Activated CD4-positive, alpha-beta T cell treated with anti-CD3 and anti-CD28 coated beads, Interleukin-2, amount 10 ng/mL, durations not matched to agents 24 days and 14 days (primary cell): ENCODE measurements at places on chromosomes 3 and 15. TPM values are rescaled to one million over a fixed set of nuclear protein-coding genes. Genes with fewer than 3 reads are reported as not detected.

The GHSR gene
- total RNA-seq: not detected in 2 replicates

The MYH15 gene
- 0.12 TPM in 1 of 2 replicates, not detected in the other for total RNA-seq

The FETUB gene
- not detected in 2 replicates for total RNA-seq

The TM6SF1 gene
- 3.6 and 4.0 TPM in 2 replicates for total RNA-seq

The WDR72 gene
- total RNA-seq: not detected in 2 replicates

The RBPMS2 gene
- 0.12 TPM in 1 of 2 replicates, not detected in the other for total RNA-seq

The IL17RD gene
- total RNA-seq: 0.14 and 0.26 TPM in 2 replicates

The SERPINI1 gene
- total RNA-seq: 0.49 and 0.57 TPM in 2 replicates

The GOLGA8T gene
- total RNA-seq: not detected in 2 replicates

The CMTM8 gene
- 4.8 and 5.5 TPM in 2 replicates for total RNA-seq

The PPP1R14D gene
- total RNA-seq: not detected in 2 replicates

The TFDP2 gene
- 22.0 and 22.1 TPM in 2 replicates for total RNA-seq

The PEX5L gene
- 0.12 and 0.17 TPM in 2 replicates for total RNA-seq

The BNIP2 gene
- total RNA-seq: 55.1 and 57.2 TPM in 2 replicates
